ENCODE measurements at places on chromosomes 12 and 14.

DNA sequence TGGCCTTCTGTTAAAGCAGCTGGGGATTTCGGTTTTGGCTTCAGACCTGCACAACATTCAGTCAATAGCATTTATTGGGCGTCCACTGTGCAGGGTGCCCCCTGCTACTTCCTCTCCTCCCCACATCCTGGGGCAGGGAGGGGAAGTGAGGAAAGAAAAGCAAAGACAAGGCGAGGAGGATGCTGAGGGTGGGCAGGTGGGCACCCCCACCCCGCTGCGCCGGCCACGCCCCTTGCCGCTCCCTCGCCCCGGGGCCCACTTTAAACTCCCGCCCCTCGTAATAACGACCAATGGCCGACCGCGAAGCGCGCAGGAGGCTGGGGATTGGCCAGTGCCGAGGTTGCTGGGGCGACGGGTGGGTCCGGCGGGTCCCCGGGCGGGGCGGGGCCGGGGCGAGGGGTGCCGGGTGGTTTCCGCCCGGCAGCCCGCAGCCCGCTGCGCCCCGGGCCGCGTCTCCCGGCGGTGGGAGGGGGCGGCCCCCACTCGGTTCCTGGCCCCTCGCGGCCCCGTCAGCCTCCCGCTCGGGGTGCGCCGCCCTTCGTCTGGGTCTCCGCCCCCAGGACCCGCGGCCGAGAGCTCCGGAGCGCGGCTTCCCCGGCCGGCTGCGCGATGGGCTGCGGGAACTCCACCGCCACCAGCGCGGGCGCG, at the start of gene C12orf75:
Gene C12orf75 (plus strand): TSS at position 409 of the 648 bp plus-strand sequence. CDS start 201 bp downstream, at position 610.
- DNase-seq: peak; percentile 74

GRCh38 chr14:67986131-67986841, 166.7 kb downstream of the RAD51B start:
- no peak for DNase-seq

DNA sequence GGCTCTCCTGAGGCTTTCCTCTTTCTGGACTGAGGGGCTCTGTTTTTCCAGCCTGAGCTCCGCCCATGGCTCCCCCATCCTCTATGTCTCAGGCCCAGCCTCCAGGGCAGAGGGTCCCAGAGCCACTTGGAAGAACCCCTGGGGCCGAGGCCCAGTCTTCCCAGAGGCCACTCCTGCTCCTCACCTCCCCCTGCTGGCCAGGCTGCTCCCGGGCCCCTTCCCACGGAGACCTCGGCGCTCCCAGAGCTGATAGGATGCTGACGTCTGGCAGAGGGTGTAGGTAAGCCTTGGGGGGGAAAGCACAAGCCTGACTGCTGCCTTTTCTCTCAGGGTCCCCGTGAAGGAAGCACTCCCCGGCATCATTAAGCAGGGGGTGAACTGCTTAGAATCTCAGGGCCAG, 51.4 kb downstream of the ERH start:
- no peak for DNase-seq

DNA sequence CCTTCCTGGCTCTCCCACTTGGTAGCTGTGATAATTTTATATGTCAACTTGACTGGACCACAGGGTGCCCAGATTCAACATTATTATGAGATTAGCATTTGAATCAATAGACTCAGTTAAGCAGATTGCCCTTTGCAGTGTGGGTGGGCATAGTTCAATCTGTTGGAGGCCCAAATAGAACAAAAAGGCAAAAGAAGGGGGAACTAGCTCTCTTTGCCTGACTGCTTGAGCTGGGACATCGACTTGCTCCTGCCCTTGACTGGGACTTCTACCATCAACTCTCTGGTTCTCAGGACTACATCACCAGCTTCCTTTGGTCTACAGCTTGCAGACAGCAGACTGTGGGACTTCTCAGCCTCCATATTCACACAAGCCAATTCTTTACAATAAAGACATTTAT, 1189.2 kb downstream of the BCL11B start:
- no peak for DNase-seq

GRCh38 chr12:52246720-52247621, 13.9 kb downstream of the KRT7 start:
- DNase-seq: no peak

DNA sequence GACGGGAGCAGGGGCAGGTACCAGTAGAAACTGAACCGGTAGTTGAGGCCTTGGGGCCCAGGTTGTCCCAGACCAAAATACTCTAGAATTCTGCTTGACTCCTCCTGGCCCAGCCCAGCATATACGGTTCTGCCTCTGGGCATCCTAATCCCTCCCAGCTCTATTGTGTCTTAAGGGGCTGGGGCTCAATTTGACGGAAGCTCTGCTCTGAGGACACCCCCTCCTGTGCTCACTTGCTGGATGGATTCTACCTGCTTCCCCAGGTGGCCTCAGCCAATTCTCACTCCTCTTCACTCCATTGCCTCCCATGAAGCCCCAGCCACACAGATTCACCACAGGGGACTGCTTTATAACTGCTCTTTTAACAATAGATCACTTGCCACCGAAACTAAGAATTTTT, 219.5 kb upstream of the FKBP4 start:
- DNase-seq: no peak

DNA sequence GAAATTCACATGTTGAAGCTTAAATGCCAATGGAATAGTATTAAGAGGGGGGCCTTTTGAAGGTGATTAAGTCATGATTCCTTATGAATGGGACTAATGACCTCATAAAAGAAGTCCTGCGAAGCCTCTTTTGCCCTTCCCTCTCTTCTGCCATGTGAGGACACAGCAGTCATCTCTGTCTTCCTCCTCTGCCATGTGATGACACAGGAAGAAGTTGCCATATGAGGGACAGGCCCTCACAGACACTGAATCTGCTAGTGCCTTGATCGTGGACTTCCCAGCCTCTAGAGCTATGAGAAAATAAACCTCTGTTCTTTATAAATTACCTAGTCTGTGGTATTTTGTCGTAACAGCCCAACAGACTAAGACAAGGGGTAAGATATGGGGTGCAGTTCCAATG, 100.7 kb downstream of the VCPKMT start:
- no peak for DNase-seq

GRCh38 chr12:48969833-48970701, 1.5 kb downstream of the WNT10B start:
- no peak for DNase-seq

- DNase-seq: no peak
Observed at GRCh38 chr12:90368081-90368480, 586.9 kb downstream of the CCER1 start.

DNA sequence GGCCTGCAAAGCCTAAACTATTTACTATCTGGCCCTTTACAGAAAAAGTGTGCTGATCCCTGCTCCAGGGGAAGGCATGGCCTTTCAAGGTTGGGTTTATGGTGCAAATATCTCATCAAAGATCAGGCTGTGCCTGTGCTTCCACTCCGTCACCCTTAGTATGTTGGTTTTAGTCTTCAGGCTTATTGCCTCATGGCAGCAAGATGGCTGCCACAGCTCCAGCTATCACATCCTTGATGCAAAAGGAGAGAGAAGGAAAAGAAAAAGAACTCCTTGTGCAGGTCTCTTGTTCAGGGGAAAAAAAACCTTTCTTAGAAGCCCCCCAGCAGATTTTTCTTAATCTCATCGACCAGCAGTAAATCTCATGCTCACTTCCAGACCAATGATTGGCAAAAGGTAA, 9.1 kb upstream of the HRK start:
- no peak for DNase-seq

- no peak for DNase-seq
Observed at GRCh38 chr12:23504043-23504442, 445.4 kb downstream of the SOX5 start.

DNA sequence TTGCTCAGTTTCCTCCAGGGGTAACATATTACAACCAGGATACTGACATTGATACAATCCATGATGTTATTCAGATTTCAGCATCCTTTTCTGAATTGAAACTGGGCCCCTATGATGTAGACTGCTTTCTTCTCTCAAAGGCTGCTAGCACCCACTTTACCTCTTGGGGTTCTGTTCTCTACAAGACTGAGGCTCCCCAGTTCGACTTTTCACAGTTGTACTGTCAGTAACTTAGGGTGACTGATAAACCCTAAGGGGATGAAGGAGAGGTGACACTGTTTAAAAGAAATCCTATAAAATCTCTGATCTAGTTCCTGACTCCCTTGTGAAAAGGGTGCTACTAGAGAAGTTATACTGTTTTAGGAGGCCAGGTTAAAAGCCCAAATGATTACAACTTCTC, 818 bp downstream of the VPS33A start:
- no peak for DNase-seq

DNA sequence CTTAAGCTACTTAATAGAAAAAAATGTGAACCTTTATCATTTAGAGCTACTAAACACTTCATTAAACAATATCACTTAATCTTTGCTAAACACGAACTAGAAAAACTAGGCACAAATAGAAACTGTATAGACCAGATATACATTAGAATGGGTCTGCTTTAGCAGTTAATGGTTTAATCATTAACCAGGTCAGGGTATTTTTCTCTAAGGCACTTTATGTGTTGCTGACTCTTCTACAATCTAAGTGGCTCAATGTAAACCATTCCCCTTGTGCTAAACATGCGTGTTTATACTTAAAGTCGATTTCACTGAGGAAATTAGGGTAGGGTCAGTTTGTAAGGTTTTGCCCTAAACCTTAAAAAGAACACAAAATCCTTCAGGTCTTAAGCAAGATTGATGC, 29.7 kb downstream of the TMCC3 start:
- DNase-seq: no peak

DNA sequence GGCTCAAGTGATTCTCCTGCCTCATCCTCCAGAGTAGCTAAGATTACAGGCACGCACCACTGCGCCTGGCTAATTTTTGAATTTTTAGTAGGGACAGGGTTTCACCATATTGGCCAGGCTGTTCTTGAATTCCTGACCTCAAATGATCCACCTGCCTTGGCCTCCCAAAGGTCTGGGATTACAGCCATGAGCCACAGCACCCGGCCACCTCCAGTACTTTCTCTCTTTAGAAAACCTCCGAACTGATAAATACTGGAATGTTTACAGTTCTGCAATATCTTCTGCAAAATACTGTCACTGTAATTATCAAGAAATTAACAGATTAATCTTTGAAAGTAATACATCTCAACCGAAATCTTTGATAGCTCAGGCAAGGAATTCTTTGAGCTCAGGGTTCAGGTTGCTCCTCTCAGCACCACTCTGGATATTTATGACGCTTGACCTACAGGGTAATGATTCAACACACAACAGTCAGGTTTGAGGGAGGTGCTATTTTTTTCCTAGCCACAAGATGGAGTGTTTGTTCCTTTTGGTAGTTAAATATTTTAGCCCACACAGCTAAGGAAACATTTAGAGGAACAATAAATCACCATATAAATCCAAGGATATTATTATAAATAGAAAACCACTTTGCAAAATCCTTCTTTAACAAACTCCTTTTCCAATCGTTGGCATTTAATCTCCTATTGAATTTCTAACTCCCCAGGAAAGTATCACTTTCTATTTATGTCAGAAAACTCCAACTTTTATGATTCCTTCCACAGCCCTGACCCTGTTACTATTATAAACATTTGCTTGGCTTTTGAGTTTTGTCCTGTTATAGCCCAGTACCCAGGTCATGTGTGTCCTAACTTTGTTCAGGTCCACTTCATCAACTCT, 48.6 kb upstream of the GTF2A1 start:
- DNase-seq: no peak

- DNase-seq: no peak
Observed at GRCh38 chr14:24607635-24608514, 1.6 kb downstream of the GZMH start.

- no peak for DNase-seq
Observed at GRCh38 chr14:25048170-25049016, 1.6 kb downstream of the STXBP6 start.

DNA sequence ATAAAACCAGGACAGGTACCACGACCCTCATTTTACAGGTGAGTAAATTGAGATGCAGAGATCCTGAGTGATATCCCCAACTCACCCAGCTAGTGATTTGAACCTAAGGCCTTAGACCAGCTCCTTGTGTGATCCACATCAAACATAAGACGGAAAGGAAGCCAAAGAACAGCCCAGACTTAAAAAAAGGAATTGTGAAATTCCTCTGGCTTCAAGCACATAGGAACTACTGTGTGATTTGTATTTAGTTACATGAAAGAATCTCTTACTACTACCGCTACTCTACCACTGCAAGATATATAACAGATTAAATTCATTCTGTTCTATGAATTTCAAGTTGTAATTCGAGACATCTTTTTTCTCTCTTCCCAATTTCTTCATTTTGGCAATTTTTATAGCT, 10.5 kb downstream of the E2F7 start:
- DNase-seq: no peak

DNA sequence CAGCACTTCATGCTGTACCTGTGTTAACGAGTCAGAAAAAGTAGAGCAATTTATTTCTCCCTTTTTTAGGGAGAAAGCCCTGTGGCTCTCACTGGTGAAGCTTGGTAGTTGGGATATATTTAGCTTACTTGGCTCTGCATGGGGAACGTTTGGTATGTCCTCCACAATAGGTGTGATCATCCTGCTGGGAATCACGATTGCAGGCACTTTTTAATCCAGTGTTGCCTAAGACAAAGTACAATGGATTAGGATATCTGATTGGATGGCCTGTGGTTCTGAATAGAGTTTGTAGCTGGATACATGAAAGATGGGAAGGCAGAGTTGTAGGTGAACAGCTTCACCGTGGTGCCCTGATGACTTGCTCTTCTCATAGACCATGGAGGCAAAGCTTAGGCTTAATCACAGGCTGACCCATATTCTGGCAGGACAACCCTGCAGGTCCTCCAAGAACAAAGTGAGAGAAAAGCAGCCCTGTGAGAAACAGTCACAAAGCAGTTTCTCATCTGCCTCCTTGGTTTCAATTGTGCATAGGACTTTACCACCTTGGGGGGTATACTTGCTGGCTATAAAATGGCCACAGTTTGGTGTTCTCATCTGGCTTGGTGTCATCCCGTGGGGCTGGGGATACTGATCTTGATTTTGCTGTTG, 7.5 kb downstream of the RESF1 start:
- no peak for DNase-seq

- DNase-seq: no peak
Observed at GRCh38 chr12:52059582-52060497, 8.6 kb downstream of the NR4A1 start.

GRCh38 chr12:43255522-43256111, 296.4 kb downstream of the ADAMTS20 start:
- DNase-seq: no peak

- no peak for DNase-seq
Observed at GRCh38 chr12:125218952-125219351, 153.7 kb downstream of the AACS start.

DNA sequence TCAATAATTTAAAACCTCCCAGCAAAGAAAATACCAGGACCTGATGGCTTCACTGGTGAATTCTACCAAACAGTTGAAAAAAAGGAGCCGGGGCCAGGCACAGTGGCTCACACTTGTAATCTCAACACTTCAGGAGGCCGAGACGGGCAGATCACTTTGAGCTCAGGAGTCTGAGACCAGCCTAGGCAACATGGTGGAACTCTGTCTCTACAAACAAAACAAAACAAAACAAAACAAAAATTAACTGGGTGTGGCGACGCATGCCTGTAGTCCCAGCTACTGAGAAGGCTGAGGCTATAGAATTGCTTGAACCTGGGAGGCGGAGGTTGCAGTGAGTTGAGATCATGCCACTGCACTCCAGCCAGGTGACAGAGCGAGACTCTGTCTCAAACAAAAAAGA, 13.7 kb upstream of the TROAP start:
- no peak for DNase-seq

All from stimulated activated CD8-positive, alpha-beta memory T cell treated with anti-CD3 and anti-CD28 coated beads, Interleukin-7, amount 100 ng/mL, for 1 hour (primary cell).